ENCODE measurements at places on chromosomes 5 and 9.

DNA sequence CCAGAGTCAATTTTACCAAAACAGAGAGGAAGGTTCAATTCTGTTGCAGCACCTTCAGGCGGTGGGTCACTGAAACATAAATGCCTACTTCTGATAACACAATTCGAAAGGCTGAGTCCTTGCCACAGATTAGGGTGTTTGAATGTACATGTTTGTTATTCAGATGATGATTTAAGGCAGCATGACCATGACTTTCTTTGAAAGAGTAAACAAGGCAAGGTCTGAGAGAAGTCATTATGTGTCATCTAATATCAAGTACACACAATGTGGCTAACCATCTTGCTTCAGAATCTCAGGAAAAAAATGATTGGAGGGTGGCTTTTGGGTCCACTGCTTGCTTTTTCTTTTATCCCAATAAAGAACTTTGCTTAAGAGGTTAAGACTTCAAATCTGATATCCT is 457.5 kb downstream of the TAF11L14 start:
- no peak for DNase-seq

- no peak for DNase-seq
Observed at GRCh38 chr9:114105236-114105635, 6.1 kb upstream of the KIF12 start.

DNA sequence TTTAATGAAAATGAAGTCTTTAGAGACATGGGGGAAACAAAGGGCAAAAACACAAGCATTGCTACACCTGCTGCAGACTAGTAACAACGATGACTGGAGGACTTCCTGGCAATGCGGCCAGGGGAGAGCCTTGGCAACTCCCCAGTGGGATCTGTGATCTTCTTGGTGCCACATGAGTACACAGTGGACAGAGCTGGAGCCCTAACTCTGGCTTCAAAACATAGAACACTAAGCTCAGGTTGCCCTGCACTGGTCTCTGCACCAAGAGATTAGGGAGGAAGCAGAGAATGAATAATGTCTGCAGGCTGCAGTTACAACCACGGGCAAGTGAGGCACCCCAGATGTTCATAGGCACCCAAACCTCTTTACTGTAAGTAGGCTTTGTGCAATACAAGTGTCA is 91.1 kb downstream of the MRPS27 start:
- no peak for DNase-seq

GRCh38 chr9:109483744-109484429 is 14.2 kb downstream of the PTPN3 start:
- no peak for DNase-seq

GRCh38 chr5:133520062-133520461 is 92.3 kb downstream of the FSTL4 start:
- DNase-seq = no peak

GRCh38 chr9:32737378-32737777 is 46.0 kb upstream of the TMEM215 start:
- no peak for DNase-seq

DNA sequence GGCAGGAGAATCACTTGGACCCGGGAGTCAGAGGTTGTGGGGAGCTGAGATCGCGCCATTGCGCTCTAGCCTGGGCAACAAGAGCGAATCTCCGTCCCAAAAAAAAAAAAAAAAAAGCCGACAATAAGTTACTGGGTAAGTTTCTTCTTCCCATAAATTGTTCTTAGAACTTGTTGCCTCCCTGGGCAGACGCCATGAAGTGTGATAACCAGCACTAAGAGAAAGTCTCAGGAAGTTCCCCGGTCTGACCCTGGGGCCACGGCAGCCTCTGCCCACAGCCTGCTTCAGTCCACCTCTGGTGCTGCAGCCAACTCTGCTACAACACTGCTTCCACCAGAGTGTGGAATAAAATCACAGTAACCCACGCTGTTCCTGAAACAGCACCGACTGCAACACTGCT is 19.1 kb downstream of the LPCAT1 start:
- DNase-seq = no peak

DNA sequence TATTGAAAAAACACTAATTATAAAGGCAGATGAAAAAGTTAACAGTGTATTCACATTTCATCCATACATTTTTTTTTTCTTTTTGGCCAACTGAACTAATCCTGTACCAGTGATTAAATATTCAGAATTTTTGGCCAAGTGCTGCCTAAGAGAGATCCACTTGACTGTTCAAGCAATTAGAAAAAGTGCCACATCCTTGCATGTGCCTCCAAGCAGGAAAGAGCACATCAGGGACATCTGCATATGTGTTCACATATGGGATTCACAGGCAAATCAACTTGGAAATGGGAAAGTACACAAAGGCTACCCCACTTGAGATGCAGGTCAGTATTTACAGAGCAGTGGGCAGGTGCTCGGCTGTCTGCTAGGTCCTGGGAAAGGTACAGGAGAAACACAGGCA is 163.3 kb upstream of the LHFPL2 start:
- no peak for DNase-seq

DNA sequence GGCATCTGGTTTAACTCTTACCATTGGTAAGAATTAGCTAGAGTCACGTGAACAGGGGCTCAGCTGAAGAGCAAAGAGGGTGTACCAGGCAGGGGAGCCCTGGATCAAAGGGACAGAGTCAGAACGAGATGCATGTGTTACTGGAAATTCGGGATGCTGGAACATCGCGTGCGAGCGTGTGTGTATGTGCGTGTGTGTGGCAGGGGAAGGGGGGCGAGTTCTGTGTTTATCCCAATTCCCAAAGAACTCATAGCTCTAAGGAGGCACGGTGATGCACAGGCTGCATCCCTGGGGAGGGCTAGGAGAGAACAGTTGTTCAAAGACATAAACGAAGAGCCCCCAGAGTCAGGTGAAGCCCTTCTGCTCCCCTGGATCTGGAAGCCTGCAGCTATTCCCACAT is 353.3 kb downstream of the GADD45G start:
- DNase-seq = no peak

DNA sequence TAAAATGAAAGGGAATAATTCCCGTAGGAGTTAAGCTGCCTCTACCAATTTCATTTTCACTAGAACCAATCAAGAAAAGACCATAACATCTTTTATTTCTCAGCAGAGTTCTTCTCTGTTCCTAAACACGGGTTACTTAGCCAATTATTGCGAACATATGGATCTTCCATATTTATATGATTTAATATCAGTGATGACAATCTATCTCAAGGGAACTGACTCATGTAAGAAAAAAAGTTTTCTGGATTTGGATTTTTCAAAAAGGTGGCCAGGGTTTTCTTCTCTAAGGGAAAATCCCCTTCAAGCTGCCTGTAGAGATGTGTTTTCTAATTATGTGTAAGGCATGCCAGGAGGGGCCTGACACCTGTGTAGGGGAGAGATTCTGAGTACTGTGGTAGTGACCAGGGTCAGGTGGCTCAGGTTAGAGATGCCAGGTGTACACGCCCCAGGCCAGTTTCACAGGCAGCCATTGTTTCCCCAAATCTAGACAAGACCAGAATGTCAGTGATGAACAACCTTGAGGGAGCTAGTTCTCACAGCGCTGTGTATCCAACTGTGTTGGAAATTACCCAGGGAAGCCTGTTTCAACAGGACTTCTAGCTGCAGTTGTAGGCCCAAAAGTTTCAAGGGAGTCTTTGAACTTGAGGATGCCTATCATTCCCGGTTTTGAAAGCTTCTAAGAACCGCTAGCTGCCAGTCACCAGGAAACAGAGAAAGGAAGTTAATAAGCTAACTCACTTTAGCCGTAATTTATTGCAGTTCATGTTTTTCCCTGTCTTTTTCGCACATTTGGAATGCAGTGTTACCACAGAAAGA is 572.5 kb upstream of the RGMB start:
- DNase-seq = no peak

GRCh38 chr9:130498298-130498917 is 53.6 kb downstream of the ASS1 start:
- no peak for DNase-seq

- no peak for DNase-seq
Observed at GRCh38 chr9:6922680-6923079, 164.9 kb downstream of the KDM4C start.

GRCh38 chr5:57592236-57592635 is 109.6 kb upstream of the ACTBL2 start:
- no peak for DNase-seq

DNA sequence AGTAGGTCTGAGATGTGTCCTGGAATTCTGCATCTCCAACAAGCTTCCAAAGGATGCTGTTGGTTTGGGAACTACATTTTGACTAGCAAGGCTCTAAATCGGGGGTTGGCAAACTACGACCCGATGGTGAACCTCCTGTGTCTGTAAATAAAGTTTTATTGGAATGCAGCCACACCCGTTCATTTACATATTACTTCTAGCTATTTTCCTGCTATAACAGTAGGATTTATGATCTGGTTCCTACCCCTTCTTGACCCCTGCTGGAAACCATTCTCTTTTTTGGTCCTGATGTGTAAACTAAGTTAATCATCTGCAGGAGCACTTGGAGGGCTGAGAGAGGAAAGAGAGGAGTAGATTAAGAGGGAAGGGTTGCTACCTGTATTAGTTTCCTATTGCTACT is 454.5 kb downstream of the RASEF start:
- no peak for DNase-seq

DNA sequence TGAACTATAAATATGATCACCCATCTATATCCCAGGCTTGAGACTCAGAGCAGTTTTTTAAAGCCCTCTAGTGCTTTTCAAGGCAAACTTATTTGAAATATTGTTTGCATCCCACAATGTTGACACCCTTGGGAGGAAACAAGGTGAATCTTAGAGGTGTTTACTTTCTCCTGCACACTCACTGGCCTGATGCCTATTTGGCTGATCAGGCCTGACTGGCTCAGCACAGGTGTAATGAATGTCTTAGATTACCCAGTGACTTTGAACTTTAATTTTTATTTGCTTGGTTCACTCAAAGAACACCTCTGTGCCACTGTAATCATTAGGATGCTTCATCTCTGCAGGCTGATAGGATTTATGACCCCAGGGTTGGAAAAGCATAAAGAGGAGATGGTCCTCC is 158.3 kb downstream of the KCTD16 start:
- no peak for DNase-seq

DNA sequence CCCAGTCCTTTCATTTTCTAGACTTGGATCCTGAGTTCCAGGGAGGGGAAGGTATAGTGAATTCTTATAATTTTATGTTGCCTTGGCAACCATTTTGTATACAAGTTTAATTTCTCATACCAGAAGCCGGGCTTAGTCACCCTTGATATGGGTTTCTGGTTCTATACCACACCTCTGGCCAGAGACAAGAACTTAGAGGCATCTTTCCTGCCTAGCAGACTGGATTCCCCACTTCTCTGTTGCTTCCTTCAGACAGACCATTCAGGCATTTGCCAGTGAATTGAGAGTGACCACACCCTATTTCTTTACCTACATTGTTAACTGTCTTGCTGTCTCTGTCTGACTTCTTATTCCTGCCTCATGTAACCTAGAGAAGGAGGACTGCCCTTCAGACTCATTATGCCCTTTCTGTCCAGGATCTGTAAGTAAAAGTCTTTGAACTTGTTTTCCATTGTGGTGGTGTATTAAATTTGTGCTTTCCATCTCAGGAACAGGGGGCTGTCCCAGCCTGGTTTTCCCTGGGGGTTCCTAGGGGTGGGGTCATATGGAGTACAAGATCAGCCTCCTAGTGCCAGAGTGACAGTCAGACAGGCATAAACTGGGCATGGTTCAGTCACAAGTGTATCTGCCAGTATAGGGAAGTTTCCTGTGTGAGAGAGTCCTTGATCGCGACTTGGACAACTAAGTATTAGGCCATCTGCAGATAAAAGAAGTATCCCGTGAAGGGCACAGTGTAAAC is 27.4 kb downstream of the TNFSF8 start:
- no peak for DNase-seq

- DNase-seq = no peak
Observed at GRCh38 chr5:79853676-79854418, 137.2 kb downstream of the MTX3 start.

DNA sequence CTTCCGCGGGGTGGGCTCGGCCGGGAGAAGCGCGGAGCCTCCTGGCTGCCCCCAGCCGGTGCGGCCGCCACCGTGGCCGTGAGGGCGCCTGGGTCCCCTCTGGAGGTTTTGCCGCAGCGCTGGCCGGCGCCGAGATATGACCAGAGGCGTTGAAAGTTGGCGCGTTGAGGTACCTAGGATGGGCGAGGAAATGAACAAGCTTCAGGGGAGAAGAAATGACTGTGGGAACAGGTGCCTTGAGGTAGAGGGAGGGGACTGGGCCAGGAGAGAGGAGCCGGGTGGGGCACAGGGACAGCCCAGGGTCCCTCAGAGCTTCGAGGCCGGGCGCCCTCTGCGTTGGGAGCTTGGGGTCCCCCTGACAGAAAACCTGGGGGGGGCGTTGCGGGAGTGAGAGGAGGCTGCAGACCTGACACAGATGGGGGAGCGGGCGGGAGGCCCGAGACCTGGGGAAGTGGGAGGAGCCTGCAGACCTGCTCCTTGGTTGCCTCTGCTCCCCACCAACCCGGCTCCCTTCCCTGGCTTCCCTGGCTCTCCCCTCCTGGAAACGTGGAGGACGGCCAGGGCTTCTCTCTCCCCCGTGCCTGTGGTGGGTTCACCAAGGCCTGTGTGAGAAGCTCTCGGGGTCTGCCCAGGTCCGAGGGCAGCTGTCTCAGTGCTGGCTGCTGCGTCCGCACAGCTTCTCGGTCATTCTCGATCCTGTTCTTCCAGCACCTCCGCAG is 14.2 kb downstream of the RABL6 start:
- no peak for DNase-seq

GRCh38 chr5:51997949-51998348 is 614.7 kb downstream of the ISL1 start:
- DNase-seq = no peak

DNA sequence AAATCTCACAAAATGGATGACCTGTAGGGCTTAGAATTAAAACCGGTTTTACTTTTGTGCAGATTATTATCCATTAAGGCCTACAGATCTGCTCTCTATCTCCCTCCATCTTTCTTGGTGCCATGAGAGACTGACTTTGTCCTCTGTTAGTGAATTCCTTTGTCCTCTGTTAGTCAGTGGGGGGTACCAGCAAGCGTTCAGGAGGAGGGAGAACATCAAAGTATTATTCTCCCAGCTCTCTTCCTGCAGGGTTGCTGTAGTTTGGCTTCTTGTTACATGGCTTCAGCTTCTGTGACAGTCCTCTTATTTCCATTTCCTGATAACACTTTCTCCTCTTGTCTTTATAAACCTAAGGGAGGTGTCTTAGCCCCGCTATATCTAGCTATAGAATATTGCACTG is 850.5 kb upstream of the SEMA6A start:
- no peak for DNase-seq
